ENCODE measurements at places on chromosomes 2 and 18.

- no peak for DNase-seq
These were observed 131.4 kb downstream of the BABAM2 start for GRCh38 chr2:28021898-28022297.

DNA sequence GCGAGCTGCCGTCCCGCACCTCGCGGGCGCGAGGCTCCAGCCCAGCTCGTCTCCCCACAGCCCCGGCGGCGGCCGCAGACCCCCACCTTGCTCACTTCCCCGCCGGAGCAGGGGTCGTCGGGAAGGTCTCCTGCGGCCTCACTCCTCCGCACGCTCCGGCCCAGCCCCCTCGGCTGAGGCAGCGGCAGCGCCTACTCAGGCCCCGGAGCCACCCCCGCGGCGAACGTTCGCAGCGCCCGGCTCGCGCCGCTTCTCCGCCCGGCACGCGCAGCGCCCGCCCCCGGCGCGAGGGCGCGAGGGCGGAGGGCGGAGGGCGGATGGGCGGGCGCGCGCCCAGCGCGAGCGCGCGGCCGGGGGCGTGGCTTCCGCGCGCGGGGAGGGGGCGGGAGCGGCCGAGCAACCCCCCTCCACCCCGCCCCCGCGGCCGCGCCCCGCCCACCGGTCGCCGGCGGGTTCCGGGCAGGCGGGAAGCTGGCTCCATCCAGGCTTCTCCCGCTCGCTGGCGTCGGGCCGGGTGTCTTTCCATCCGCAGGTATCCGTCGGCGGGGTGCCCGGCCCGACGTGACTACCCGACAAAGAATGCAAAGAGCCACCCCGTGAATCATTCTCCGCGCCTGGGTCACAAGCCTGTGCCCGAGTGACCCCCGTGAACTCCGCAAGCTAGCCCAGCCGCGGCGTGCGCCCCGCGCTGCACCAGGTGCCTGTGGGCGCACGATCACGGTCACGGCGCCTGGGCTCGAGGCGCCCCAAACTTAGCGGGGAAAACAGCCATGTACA is at the start of gene DTNB:
Gene DTNB, minus strand, starts transcription at position 278 of the 777 bp plus-strand sequence. CDS start 20,917 bp downstream, outside the sequence.
- DNase-seq, result peak; percentile 51

DNA sequence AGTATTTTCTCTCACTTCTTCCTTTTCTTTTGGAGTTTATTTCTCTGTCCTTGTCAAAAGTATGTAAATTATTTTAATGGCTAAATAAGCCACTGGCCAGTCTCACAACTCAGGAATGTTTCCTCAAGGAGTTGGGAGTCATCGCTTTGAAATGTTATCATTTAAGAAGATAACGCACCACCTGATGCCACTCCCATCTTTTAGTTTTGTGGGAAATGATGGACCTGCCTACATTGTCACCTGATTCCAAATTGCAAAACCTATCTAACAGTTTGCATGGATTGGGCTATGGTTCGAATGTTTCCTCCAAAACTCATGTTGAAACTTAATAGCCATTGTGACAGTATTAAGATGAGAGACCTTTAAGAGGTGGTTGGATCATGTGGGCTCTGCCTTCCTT is 32.4 kb upstream of the PPM1B start:
- peak; percentile 34 for DNase-seq

- DNase-seq, result no peak
These were observed 190.6 kb downstream of the LTBP1 start for GRCh38 chr2:33137331-33137730.

DNA sequence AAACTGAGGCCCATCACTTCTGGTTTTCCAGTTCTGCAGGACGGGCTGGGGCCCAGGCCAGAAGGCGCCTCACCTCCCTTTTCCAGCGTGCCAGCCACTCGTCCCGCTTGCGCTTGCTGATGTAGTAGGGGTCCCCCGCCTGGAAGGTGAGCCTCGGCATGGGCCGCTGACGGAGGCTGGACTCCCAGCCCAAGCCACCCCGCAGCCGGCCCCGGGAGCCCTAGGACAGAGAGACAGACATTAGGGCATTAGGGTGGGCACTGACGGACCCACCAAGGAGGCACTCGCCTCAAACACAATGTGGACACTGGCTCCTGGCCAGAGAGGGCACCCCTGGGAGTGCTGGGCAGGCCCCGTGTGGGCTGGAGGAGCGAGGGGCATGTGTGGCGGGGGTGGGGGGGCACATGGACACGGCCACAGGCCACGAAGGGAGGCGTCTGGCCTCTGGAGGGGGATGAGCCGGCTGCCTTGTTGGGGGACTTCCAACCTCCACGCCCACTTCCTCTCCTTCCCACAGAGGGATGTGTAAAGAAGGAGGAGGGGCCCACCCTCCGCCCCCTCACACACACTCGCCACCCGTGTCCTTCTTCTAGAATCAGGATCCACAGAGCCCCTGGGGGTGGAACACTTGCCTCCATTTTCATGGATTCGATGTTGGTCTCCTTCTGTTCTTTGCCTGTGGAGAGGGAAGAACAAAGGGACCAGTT is 66.7 kb downstream of the DNMT3A start:
- peak; percentile 25 for DNase-seq

- DNase-seq, result no peak
These were observed 1653.2 kb downstream of the DPP10 start for GRCh38 chr2:116095636-116096035.

DNA sequence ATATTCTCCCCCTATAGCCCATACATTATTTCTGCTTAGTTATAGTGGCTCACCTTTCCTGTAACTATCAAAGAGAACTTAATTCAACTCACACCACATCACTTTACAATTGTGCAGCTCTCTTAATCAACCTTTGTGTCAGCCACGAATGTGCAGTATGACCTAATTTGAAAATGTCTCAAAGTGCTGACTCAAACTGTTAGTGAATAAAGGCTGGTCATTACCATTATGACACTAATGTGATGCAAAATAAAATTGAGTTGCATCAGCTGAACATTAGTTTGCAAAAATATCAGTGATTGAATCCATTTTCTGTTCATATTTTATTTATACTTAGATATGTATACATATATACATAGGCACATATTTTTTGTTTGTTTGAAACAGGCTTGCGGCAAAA is 251.8 kb downstream of the MEIS1 start:
- peak; percentile 41 for DNase-seq

DNA sequence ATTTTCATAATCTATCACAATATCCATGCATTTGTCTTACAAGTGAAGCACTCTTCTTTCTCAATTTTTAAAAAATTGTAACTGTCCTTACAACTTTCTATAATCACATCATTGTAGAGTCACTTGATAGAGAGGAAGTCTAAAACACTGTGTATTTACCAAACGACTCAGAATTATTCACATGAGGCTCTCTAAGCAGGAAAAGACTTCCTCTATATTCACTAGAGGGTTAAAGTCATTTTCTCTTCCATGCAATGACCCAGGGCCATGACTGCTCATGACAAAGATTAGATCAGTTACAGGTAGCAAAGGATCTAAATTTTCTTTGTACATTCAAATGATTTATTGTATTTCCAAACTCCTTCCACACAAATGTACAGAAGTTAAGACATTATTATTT is 9.0 kb upstream of the SLC1A4 start:
- DNase-seq, result no peak

DNA sequence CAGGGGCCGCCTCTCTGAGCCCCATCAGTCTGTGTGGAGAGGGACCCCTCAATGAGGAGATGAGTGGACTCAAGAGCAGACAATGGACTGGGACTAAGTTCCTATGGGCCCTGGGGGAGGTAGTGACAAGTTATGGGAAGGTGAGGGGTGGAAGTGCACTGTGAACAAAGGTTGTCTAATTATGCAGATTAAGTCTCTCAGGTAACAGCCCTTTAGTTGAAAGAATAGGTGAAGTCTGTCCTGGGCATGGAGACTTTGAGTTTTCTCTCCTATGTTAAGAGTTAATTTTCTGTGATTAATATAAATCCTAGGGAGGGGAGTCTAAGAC is 243.8 kb downstream of the FAM210A start:
- DNase-seq, result no peak

- DNase-seq, result no peak
These were observed 913.7 kb upstream of the ACVR2A start for GRCh38 chr2:146931109-146931508.

- no peak for DNase-seq
These were observed 4.6 kb downstream of the SPATS2L start for GRCh38 chr2:200311139-200311538.

DNA sequence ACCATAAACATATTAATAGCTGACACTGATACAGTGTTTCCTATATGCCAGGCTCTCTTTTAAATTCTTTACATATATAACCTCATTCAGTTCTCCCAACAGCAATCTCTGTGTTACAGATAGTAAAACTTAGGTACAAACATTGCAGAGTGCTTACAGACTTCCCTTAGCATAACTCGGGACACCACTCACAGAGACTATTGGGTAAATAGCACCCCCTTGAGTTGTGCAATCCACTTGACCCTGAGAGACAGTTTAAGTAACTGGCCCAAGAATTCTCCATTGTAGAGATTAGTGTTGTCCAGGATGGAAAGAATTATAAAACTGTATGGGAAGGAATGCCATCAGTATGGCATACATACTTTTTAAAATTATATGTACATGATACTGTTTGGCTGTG is 110.1 kb downstream of the POLE4 start:
- peak; percentile 42 for DNase-seq

DNA sequence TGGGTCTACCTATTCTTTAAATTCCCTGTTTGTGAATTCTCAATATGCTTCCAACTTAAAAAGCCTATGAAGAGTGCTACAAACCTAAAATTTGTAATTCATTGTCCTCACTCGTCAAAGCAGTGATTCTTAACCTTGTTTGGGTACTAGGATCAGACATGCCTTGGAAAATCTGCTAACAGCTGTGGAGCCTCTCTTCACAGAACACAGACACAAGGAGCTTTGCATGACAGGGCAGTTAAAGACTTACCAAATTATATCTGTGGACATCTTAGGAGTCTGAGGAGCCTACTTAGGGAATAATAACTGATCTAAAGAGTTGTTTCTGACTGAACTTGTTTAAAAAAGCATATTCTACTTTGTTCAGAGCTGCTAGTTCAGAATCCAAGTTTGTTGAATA is 38.1 kb downstream of the TMEM87B start:
- no peak for DNase-seq

- DNase-seq, result no peak
These were observed 121.2 kb downstream of the LYPD6 start for GRCh38 chr2:149451417-149452165.

DNA sequence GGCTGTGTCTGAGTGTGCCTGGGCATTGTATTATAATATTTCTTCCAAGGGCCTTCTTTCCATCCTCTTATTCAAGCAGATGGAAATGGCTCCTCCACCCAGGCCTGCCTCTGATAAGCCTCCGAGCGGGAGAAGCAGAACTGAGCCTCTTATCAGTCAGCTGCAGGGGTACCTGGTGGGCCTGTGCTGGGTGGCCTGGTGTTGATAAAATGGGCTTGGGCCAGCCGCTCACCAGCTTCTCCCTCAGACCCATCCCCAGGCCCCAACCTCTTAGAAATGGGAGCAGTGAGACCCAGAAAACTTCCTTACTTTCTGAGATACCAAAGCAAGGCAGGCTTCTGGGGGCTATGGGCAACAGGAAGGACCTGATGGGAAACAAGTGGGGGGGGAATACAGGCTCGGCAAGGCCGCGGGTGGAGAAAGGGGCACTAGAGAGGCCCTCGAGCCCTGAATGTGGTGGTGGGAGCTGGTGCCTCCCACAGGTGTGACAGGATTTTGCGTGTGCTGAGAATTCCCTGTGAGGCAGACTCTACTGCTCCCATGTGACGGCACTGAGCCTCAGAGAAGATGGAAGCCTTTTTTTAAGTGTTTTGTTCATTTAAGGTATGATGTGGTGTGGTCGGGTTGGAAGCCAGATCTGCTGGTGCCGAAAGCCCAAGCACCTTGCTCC is 18.3 kb downstream of the GYPC start:
- DNase-seq, result no peak

DNA sequence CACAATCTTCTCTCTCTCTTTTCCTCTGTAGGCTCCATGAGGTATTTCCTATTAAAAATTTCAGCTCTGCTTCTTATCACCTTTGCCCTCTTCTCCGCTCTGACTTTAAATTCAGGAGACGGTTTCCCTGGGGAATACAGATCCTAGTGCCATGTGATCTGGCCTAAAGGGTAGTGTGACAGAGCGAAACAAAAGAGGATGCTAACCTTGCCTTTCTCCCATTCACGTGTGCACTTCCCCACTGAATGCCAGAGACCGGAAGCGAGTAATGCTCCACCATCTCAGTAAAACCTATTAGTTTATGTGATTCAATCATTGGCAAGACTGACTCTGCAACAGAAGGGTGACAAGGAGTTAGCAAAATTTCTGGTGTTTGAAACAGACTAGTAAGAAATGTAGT is 358.3 kb downstream of the ZNF521 start:
- no peak for DNase-seq

- DNase-seq, result no peak
These were observed 27.2 kb downstream of the CD28 start for GRCh38 chr2:203733684-203734083.

GRCh38 chr2:196201229-196202009 is 30.0 kb upstream of the STK17B start:
- no peak for DNase-seq

DNA sequence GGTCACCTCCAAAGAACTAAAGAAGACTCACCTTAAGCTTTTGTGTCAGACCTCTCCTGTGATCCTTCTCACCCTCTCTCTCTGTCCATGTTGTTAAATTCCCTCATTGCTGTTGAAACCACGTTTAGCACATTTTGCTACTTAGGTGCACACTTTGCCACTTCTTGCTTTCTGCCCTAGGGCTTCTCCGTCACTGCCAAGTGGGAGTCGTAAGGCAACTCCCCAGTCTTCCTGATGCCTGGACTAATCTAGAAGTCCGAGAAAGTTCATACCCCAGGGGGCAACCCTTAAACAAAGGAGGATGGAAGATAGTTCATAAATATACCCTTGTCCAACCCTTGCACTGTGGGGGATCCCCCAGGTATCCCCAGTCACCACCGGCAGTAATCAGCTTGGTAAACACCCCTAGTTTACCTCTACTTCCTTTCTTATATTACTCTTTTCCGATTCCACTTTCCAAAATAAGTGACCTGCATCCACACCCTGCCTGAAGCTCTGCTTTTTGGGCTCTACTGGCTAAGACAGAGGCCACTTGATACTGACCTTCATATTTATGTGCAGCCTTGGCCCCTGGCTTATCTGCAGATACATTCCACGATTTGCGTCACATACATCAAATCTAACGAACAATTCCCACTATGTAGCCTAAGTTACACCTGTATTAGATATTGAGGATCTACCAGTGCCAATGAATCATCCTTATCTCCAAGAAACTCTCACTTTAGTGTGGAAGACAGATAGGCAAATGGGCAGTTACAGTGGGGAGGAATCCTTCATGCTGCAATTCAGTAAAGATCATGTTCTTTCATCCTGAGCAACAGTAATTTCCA is 776.2 kb downstream of the RNF144A start:
- no peak for DNase-seq

DNA sequence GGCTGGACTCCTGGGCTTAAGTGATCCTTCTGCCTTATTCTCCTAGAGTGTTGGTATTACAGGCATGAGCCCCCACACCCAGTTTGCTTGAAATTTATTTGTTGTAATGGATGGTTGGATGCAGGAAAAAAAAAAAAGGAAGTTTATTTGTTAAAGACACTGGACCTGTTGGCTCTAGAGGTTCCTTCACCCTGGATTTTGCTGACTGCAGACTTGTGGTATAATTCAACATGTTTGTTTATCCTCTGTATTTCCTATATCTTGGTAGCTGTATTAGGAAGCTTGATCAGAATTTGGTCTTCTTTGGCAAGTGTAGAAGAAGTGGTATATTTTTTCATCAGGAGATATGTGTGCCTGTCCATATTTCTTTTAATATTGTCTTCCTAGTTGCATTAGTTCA is 138.7 kb downstream of the LDLRAD4 start:
- DNase-seq, result no peak

- DNase-seq, result no peak
These were observed 3.8 kb upstream of the SALL3 start for GRCh38 chr18:78975699-78976335.

- DNase-seq, result no peak
These were observed 262.5 kb upstream of the ST6GAL2 start for GRCh38 chr2:107148496-107148895.

All from fibroblast of mammary gland (primary cell).